ENCODE measurements at places on chromosomes 5 and 9. TPM values are rescaled to one million over a fixed set of nuclear protein-coding genes. Genes with fewer than 3 reads are reported as not detected.

The TAF11L10 gene
- not detected for total RNA-seq

The SUSD3 gene
- 0.95 TPM for total RNA-seq

The SNCB gene
- total RNA-seq = not detected

The ACTL7A gene
- total RNA-seq = not detected

Measured in left colon (tissue), 2 donors.